Central memory CD8-positive, alpha-beta T cell (primary cell): ENCODE measurements at places on chromosomes 2 and 18.
A peak's percentile ranks its signal among the peaks of the same experiment; 100 is the strongest.

DNA sequence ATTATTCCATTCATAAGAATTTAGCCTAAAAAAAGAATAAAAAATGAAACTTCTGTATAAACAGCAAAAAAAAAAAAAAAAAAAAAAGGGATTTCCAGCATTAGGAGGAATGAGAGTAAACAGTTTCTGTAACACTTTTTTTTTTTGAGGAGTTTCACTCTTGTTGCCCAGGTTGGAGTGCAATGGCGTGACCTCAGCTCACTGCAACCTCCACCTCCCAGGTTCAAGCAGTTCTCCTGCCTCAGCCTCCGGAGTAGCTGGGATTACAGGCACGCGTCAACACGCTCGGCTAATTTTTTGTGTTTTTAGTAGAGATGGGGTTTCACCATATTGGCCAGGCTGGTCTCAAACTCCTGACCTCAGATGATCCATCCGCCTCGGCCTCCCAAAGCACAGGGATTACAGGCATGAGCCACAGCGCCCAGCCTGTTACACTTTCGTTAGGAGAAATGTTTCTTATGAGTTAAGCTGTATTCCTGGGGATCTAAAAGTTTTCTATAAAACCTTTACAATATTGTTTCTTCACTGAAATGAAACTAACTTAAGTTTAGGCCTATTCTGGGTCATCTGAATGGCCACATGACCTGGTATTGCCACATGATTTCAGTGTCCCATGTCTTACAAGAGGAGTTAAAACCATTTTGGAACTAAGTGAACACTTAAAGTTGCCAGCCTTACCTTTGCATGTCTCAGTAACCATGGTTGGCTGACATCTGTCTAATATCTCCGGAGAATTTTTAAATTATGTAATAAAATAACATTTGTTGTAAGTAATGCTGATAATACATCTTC lies 17.5 kb downstream of the SMAD2 start:
- DNase-seq = no peak
- H3K4me1 ChIP-seq = peaks cover 57% of the 10 kb centered on the region
- peaks cover 6% of the 10 kb centered on the region for H3K36me3 ChIP-seq
- peak overlapping the region; percentile 23 for H3K27ac ChIP-seq
- no peaks in the 10 kb centered on the region for H3K27me3 ChIP-seq

DNA sequence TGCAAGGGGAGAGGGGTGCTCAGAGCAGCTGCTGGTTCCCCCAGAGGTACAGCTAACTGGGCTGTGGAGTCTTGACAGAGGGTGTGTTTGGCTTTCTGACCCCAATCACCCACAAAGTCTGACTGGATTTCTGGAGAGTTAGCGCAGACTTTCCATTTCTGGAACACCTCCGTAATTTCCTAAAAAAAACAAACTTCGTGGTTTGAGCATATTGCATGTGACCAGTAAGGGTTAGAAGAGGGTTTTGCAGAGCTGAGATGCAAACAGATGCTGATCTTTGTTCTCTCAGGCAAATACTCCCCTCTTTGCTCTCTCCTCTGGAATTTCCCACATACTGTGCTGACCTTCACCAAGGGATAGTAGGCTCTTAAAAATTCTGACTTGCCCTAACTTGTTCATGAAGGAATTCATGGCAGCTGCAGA lies 44.5 kb upstream of the TMEM247 start:
- H3K4me1 ChIP-seq = peaks cover 74% of the 10 kb centered on the region
- H3K27ac ChIP-seq = no peak overlapping the region
- DNase-seq = no peak

GRCh38 chr2:207330912-207331311 lies 165.2 kb upstream of the KLF7 start:
- peaks cover 18% of the 10 kb centered on the region for H3K27me3 ChIP-seq
- peaks cover 28% of the 10 kb centered on the region for H3K4me1 ChIP-seq
- H3K27ac ChIP-seq = no peak overlapping the region
- H3K4me3 ChIP-seq = no peak overlapping the region
- no peaks in the 10 kb centered on the region for H3K36me3 ChIP-seq

DNA sequence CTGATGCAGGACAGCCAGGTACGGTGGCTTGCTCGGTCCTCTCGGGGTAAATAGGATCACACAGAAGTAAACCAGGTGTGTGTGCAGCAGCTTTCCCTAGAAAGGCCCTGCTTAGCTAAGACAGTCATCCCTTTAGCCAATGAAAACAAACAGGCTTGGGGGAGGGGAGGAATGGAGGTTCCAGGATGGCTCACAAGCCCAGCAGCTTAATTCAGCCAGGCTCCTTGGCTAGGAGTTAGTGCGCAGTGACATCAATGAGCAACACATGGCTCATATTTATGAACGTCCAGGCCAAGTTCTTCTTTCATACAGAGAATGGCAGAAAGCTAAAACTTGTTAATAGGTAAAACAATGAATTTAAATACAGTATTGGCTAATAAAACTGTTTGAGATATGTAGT lies 10.2 kb downstream of the IAH1 start:
- no peaks in the 10 kb centered on the region for H3K27me3 ChIP-seq
- no peak overlapping the region for H3K4me3 ChIP-seq
- H3K27ac ChIP-seq = no peak overlapping the region
- peaks cover 66% of the 10 kb centered on the region for H3K36me3 ChIP-seq
- peaks cover 6% of the 10 kb centered on the region for H3K4me1 ChIP-seq

DNA sequence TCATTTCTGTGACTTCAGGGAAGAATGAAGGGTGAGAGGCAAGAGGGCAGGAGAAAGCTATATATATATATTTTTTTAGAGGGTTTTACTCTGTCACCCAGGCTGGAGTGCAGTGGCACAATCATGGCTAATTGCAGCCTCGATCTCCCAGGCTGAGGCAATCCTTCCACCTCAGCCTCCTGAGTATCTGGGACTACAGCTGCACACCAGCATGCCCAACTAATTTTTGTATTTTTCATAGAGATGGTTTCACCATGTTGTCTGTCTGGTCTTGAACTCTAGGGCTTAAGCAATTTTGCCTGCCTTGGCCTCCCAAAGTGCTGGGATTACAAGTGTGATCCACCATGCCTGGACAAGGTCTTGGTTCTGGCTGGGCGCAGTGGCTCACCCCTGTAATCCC lies 3.4 kb downstream of the ATIC start:
- H3K4me1 ChIP-seq = peaks cover 37% of the 10 kb centered on the region
- no peak for DNase-seq
- H3K27me3 ChIP-seq = no peaks in the 10 kb centered on the region
- no peak overlapping the region for H3K4me3 ChIP-seq
- no peak overlapping the region for H3K27ac ChIP-seq

DNA sequence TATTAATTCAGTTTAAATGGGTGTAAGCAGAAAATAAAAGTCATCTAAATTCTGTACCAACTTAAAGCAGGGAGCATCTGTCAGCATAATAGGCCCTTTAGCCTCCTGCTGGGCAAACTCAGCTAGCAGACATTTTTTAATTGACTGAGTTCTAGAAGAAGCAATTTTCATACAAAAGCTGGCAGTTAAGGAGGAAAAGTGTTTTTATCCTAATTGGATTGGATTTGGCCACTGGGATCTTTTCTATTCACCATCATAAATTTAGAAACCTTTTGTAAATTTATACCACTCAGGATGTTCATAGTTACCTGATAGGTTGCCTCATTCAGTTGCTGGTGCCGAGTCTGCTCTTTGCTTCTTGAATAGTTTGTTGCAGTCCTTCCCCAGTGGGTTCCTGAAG lies 262.7 kb upstream of the FSIP2 start:
- no peaks in the 10 kb centered on the region for H3K4me1 ChIP-seq
- peaks cover 1% of the 10 kb centered on the region for H3K36me3 ChIP-seq

DNA sequence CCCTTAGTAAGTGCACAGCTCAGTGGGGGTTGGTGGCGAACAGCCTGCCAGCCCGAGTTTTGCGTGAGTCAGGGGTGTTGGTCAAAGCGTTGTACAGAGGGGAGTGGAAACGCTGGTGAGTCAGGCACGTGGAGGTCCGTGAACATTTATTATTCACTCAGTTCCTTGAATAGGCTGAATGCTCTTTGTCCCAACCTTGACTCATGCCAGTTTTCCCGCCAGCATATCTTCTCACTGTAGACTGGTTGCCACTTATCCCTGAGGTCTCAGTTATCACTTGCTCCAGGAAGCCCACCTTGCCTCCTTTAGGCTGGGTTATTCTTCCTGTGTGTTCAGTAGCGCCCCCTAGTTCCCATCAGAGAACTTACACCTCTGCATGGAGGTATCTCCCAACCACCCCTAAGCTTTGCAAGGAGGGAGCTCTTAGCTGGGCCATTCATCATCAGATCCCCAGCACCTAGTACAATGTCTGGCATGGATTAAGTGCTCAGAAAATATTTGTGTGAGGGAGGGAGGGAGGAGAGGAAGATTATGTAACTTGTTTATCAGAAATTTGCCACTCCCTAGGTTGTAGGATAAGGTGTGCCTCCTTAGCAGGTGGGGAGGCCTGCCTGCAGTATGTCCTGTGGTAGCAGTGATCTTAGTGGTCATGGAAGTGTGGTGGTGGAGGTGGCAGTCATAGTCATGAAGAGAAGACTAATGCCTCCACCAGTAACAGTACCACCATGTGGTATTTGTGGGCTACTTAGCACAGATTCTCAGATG lies 72.1 kb downstream of the CABLES1 start:
- no peaks in the 10 kb centered on the region for H3K36me3 ChIP-seq
- DNase-seq = no peak
- peaks cover 47% of the 10 kb centered on the region for H3K27me3 ChIP-seq
- no peaks in the 10 kb centered on the region for H3K4me1 ChIP-seq
- H3K27ac ChIP-seq = no peak overlapping the region
- no peak overlapping the region for H3K4me3 ChIP-seq

DNA sequence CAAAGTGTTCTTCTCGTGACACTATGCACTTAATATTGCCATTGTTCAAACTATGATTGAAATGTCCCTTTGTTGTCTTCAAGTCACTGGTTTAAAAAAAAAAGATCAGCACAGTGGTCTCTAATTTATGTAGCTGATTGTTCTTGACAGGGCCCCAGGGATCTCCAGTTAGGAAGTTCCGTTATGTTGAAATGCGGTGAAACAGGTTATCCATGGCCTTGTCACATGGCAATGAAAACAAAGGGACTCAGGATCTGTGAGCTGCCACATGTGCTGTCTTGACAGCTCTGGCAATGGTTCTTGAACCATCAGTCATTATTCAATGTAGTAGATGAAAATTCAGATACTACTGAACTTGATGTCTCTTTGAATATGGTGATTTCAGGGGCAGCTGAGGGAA lies 147.4 kb downstream of the SETBP1 start:
- no peaks in the 10 kb centered on the region for H3K27me3 ChIP-seq
- no peak overlapping the region for H3K27ac ChIP-seq
- H3K4me3 ChIP-seq = no peak overlapping the region
- H3K36me3 ChIP-seq = no peaks in the 10 kb centered on the region

DNA sequence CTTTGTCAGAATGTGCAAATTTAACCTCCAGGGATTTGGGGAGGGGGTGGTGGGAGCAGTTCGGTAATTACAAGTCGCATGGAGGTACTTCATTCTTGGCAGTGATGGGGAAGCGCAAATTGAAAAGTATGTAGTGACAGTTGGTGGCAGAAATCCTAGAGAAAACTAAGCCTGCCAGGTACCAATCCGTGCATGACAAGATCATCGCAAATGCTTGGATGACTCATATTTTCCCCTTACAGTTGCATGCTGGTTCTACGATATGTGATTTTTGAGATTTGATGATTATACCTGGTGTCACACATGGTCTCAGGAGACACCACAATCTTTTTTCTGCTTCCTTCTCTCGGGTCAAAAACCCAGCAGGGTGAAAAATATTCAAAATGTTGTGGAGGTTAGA lies 479.7 kb upstream of the ID2 start:
- H3K36me3 ChIP-seq = no peaks in the 10 kb centered on the region
- no peak overlapping the region for H3K27ac ChIP-seq
- H3K4me1 ChIP-seq = no peaks in the 10 kb centered on the region
- no peak for DNase-seq

DNA sequence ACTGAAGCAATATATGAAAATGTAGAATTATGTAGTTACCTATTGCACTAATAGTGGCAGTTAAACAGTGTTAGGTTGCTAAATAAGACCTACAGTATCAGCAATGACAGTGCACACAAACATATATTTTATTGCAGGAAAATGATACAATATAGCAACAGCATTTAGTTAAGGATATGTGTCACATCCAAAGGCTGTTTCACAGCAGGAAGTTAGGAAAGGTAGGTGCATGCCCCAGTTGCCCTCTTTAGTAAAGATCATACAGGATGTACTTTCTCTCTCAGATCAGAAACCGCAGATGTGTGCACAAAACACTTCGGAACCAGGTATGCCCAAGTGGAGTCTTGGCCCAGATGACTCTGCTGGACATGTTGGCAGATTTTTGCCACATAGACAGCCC lies 444.1 kb downstream of the XIRP2 start:
- H3K27me3 ChIP-seq = no peaks in the 10 kb centered on the region
- H3K27ac ChIP-seq = no peak overlapping the region
- DNase-seq = no peak
- no peaks in the 10 kb centered on the region for H3K36me3 ChIP-seq
- H3K4me3 ChIP-seq = no peak overlapping the region

DNA sequence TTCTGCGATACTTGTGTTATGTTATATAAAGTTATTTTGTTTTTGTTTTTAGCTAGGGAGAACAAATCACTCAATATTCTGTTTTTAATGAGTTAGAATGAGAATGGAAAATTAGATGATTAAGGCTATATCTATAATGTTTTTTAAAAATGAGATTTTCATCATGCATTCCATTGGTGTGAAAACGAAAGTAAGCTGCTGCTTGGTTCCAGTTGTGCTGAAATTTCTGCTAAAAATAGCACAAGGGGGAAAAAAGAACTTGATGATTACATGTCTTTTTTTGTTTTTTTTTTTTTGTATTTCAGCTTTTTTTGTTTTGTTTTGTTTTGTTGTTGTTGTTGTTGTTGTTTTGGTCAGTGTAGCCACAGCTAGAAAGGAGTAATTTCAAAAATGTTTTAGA lies 242.6 kb upstream of the KCNJ3 start:
- no peak overlapping the region for H3K27ac ChIP-seq
- no peak for DNase-seq
- no peaks in the 10 kb centered on the region for H3K4me1 ChIP-seq
- no peaks in the 10 kb centered on the region for H3K27me3 ChIP-seq
- no peaks in the 10 kb centered on the region for H3K36me3 ChIP-seq
- H3K4me3 ChIP-seq = no peak overlapping the region

GRCh38 chr2:120845277-120845676 lies 109.6 kb downstream of the GLI2 start:
- no peaks in the 10 kb centered on the region for H3K4me1 ChIP-seq
- no peak overlapping the region for H3K4me3 ChIP-seq
- no peak for DNase-seq
- H3K36me3 ChIP-seq = no peaks in the 10 kb centered on the region
- no peak overlapping the region for H3K27ac ChIP-seq
- peaks cover 14% of the 10 kb centered on the region for H3K27me3 ChIP-seq
